A549 treated with DMSO at 1 μM for 4 hours (cell line): ENCODE measurements at places on chromosomes 11 and 22. TPM values are rescaled to one million over a fixed set of nuclear protein-coding genes. Genes with fewer than 3 reads are reported as not detected.

SERGEF gene
- total RNA-seq, result 11.7 to 20.6 TPM (median 16.4 TPM) in 5 replicates

CWF19L2 gene
- total RNA-seq, result 3.7 to 5.1 TPM (median 4.3 TPM) in 5 replicates

RTN4RL2 gene
- 75.3 to 131 TPM (median 110 TPM) in 5 replicates for total RNA-seq

ROBO4 gene
- 0.02 to 0.07 TPM in 2 of 5 replicates, not detected in the others for total RNA-seq

KIF18A gene
- 14.7 to 20.6 TPM (median 18.5 TPM) in 5 replicates for total RNA-seq
